NCI-H2029 treated with DMSO at 0.1 percent for 48 hours (cell line): ENCODE measurements at places on chromosomes 13 and 19.
A peak's percentile ranks its signal among the peaks of the same experiment; 100 is the strongest.

GRCh38 chr19:38606131-38606530 is 11.6 kb downstream of the MAP4K1 start:
- DNase-seq, result no peak

GRCh38 chr13:80921971-80922370 is 581.0 kb upstream of the SPRY2 start:
- no peak for DNase-seq

DNA sequence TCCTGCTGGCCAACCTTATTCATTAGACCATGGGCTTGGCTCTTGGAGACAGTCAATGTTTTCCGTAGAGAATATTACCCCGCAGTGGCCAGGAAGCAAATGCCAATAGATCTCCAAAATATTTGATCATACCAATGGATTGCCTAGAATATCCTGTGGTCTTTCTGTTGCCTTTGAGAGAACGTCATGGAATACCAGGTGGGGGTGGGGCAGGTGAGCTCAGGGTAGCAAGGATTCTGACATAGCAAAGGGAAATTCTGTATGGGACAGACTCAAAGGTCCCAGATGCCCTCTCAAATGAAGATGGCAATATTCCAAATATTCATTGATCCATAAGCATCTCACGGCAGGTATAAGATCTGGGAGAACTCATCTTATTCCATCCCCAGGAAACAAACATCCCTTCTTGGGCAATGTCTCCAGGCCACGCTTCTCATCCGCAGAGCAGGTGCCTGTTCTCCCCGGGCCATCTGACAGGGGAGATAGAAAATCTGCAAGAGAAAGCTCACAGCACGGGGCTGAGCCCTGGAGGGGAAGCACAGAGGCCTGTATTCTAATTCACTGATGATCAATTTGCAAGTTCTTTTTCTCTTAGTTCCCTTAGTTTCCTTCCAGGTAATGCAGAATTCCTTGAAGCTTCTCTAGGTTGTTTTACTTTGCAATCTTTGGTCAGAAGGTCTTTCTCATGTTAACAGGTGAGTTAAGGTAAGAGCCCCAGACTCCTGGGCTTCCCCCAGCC is 69.6 kb upstream of the TSHZ3 start:
- DNase-seq, result no peak

- DNase-seq, result peak; percentile 36
These were observed 41.0 kb downstream of the MLLT1 start for GRCh38 chr19:6238643-6239281.

- no peak for DNase-seq
These were observed 40.6 kb downstream of the DPF1 start for GRCh38 chr19:38183251-38183897.

DNA sequence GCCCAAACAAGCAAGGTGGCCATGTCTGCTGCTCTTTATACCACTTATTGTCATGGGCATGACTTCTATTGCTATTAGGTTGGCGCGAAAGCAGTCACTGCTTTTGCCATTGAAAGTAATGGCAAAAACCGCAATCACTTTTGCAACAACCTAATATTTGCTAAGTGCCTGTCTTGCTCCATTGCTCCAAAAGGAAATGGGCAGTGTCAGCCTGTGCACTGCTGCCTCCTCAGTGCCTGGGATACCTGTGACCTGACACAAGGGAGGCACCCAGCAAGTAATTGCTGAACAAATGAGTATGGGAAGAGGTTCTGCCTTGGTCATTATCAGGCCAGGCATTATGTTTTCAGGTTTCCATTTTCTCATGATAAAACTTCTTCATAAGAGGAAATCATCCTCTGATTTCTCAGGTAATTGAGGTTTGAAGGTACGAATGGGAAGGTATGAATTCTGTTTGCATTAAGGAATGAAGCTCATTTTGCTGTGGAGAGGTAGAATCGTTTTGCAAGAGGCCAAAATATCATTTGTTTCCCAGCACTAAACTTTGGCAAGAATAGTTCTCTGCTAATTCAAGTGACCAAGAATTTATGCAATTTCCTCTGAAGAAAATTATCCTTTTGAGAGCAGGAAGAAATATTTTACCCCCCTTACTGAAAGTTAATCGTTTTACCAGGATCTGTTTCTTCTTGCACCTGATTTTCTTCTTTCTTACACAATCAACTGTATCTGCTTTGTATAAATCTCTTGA is 128.4 kb upstream of the SPRY2 start:
- no peak for DNase-seq

GRCh38 chr19:43525836-43526771 is 897 bp downstream of the ETHE1 start:
- no peak for DNase-seq
